ENCODE measurements at places on chromosomes 11 and 22.
A peak's percentile ranks its signal among the peaks of the same experiment; 100 is the strongest.

DNA sequence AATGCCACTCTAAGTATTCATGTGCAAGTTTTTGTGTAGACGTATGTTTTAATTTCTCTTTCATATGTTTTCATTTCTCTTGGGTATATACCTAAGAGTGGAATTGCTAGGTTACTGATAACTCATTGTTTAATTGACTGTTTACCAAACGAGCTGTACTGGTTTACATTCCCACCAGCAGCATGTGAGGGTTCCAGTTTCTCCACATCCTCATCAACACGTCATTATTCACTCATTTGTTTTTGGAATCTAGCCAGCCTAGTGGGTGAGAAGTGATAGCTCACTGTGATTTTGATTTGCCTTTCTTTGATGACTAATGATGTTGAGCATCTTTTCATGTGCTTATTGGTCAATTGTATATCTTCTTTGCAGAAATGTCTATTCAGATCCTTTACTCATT lies 4.0 kb downstream of the ANKRD13D start:
- peak; percentile 97 for DNase-seq

DNA sequence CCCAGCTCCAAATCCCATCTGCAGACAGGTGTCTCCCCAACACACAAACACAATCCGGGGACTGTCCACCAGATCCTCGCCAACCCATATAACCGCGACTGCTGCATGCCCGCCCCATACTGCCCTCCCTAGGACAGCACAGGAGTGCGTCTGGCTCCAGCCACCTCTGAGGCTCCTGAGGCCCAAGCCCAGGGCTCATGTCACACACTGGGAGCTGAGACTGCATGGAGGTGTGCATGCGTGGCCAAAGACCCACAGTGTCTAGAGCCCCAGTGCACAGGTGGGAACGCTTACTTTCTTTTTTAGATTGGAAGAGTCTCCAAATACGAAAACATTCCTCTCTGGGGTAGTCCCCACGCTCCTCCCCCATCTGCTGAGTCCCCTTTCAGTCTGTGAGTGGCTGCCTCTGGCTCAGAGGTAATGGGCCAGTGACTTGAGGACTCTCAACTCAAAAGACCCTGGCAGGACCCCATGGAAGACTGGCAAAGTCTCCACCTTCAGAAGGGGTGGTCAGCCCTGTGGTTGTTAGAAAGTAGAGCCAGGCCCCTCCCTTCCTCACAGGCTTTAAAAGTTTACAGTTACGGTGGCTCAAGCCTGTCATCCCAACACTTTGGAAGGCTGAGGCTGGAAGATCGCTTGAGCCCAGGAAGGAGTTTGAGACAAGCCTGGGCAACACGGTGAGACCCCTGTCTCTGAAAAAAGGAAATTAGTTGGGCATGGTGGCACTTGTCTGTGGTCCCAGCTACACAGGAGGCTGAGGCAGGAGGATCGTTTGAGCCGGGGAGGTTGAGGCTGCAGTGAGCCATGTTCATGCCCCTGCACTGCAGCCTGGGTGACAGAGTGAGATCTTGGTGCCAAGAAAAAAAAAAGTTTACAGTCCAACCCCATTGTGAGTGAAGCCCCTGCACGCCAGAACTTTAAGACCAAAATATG lies 2.3 kb downstream of the CBX7 start:
- DNase-seq, result no peak

DNA sequence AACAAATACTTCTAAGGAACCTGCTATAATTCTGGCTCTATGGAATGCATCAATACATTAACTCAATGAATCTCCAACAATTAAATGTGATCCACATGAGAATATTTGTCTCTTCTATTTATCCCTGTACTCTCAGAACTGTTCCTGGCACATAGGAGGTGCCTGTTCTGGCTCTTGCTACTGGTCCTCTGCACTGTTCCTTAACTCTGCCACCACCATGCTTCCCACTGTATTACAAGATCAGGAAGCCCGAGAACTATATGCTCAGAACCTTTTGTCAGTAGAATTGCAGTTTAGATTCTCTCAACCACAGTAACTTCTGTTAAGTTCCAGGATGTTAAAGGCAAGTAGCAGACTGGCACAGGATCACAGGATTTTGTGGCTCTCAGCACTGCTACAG lies 376.3 kb upstream of the CCDC90B start:
- DNase-seq, result no peak

DNA sequence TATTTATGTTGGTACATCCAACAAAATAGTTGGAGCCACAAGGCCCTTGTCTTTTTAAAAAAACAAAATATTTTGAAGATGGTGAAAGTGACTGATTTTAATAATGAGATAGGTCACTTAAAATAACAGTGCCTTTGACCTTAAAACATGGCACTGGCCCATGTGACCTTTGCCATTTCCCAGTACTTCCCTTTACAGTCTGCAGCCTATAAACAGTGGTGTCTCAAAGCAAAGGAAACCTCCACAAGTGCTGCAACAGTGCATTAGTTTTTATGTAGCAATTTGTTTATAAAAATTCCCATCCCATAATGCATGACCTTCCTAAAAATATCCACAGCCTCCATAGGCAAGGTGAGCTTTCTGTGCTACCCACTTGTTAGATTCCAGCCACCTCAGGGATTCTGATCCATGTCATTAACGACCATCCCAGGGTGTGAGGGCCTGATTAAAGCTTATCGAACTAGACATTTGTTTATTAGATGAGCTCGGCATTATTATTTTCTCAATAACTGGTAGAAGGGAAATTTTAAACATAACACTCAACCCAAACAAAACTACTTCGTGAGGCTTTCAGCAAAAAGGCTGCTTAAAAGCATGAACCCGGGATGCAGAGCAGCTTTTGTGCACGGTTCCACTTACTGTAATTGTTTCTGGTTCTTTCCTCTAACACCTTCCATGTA lies 28.0 kb upstream of the CRKL start:
- no peak for DNase-seq

DNA sequence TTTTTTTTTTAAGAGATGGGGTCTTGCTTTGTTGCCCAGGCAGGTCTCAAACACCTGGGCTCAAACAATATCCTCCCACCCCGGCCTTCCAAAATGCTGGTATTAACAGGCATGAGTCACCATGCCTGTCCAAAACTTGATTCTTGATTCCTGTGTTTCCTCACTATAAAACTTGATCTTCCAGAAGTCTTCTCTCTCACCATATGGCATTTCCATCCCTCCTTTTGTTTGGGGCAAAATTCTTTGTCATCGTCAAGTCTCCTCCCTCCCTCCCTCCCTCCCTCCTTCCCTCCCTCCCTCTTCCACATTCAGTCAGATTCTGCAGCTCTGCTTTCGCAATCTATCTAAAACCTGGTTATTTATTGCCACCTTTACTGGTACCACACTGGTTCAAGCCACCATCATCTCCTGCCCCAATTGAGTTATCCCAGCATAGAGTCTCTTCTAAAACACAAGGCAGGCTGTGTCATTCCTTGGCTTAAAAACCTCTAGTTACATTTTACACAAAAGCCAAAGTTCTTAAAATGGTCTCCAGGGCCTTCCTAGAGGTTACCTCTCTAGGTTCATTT lies 65.0 kb upstream of the HORMAD2 start:
- DNase-seq, result no peak

DNA sequence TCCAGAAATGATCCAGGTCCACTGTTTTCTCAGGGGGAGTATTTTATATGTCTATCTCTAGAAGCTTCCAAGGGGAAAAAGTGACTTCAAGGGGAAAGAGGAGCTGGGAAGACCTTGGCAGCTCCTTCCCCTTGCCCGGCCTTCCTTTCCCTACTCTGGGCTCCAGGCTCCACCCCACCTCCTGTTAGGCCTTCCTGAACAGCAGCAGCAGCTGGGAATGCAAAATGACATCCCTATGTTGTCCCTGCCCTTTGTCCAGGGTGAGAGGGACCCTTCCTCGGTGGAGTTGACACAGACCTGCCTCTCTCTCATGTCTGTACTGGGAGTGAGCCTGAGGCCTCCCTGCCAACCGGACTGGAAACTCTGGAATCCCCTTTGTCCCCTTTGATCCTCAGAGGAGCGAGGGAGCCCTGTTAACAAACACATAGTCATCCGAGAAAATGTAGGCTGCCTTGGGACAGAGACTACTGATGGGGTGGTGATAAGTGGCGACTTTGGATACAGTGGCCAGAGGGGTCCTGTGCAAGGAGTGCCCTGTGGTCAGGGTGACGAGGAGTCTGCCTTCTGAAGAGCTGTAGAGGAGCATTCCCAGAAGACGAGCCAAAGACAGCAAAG lies 9.0 kb upstream of the MALAT1 start:
- DNase-seq, result no peak

DNA sequence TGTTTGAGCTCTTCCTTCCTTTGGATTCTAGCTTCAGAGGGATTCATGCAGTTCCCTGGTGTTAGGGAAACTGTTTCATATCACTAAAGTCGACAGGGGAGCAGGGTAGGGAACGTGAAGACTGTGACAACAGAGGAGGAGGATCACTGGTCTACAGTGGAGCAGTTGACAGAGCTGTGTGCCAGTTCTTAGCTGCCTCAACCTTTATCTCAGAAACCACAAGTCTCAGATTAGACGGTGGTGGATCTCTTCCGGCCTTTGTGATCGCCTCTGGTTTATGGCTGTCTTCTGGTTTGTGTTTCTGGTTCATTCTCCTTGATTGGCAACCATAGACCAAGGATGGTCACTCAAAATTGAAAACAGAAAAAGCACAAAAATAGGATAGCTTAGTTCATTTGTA lies 538.9 kb upstream of the API5 start:
- DNase-seq, result no peak

- no peak for DNase-seq
These were observed 105.6 kb downstream of the ATXN10 start for GRCh38 chr22:45777046-45777851.

- DNase-seq, result no peak
These were observed 12.4 kb downstream of the CYB561A3 start for GRCh38 chr11:61349189-61349751.

- no peak for DNase-seq
These were observed 374.8 kb downstream of the MIAT start for GRCh38 chr22:27032091-27032761.

DNA sequence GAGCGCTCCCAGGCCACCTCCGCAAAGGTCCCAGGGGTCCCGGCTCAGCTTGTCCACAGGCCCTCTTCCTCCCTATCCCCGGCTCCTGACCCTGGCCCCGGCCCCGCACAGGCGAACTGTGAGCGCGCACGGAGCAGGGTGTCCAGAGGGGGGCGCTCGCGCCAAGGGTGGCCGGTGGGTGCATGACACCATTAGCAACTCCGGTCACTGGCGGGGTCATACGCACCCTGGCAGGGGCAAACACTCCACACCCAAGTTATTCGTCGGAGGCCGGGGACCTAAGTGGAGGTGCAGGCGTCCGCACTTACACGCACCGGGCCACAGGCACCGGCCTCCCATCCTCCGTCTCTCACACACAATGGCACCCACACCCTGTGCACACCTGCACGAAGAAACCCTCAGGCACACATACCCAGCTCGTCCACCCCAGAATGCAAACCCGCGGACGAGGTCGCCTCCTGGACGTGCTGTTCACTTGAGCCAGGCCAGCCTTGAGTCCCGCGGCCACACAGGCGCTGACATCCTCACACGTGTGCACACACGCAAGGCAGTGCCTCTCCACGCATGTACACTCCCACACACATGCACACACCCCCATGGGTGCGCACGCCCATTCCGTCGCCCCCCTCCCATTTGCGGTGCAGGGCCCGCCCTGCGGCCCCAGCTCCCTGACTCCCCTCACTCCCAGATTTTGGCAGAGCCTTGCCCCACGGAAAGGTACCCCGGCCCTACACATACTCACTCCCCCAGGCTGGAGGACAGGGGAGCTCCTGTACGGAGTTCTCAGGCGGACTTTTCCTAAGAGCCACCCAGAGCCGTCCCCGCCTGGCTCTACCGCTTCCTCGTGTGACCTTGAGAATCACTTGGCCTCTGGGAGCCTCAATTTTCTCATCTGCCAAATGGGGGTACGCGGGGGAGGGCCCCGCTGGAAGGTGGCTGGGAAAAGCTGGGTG lies at the start of gene RASGRP2:
Gene RASGRP2, minus strand, starts transcription at position 552 of the 953 bp plus-strand sequence. CDS start 1,276 bp downstream, outside the sequence.
- DNase-seq, result no peak

DNA sequence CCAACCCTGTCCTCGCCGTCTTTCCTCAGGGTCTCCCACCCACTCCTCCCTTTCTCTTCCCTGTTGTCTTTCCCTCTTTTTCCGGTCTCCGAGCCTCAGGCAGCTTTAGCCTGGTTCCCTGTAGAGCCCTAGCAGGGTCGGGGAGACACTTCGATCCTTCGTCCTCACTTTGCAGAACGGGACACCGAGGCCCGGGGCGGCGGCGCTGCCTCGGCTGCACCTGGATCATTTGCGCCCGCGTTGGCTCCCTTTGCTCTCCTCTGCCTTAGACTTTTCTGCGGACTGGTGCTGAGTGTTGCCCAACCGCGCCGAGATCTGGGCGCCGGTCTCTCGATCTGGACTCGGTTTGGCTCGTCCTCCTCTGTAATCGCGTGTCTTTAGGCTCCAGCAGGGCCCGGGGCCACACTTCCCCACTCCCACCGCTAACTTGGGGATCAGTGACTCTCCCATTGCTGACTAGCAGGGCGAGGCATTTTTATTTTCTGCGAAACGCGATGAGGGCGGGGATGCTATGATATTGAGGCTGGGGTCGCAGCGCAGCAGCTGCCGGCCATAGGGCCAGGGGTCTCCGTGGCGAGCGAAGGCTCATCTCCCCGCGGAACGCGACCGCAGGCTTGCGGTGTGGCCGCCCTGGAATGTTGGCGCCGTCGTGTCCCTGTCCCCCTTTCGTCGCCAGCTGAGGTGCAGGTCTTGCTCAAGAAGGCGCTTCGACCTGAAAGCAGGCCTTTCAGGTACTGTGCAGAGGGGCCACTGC lies 1.6 kb upstream of the E2F8 start:
- DNase-seq, result no peak

- no peak for DNase-seq
These were observed 44.5 kb downstream of the BRD1 start for GRCh38 chr22:49783036-49783746.

DNA sequence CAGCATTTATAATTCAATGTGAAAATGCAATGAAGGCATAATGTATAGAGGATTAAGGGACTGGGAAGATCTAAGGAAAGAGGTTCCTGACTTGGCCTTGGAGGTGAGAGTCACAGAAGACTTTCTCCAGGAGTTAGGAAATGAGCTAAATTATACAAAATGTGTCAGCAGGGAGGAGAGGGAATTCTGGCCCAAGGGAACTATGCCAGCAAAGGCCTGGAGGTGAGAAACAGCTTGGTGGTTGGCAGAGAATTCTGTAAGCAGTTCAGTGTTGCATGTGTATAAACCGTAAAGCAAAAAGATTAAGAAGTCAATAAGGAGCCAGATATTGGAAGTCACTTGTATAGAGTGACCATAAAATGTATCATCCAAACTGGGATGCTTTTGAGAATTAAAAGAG lies 142.2 kb upstream of the SESN3 start:
- no peak for DNase-seq

GRCh38 chr11:61298663-61299244 lies 3.6 kb upstream of the VWCE start:
- DNase-seq, result no peak

- no peak for DNase-seq
These were observed 12.8 kb downstream of the SHANK2 start for GRCh38 chr11:71239581-71239980.

DNA sequence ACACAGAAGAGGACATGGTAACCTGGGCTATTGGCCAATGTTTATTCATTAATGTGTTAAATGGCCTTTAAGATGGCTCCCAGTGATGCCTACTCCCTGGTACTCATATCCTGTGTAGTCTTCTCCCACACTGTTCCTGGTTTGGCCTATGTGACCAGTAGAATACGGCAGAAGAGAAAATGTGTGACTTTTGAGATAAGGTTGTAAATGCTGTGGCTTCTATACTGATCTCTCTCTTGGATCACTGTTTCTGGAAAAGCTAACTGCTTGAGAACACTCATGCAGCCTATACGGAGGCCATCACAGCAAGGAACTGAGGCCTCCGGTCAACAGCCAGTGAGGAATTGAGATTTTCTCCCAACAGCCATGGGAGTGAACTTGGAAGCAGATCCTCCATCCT lies 24.1 kb downstream of the MAML2 start:
- DNase-seq, result no peak

Data from RKO (cell line).